HuH-7.5 (cell line): ENCODE measurements at places on chromosomes 1 and 21.

DNA sequence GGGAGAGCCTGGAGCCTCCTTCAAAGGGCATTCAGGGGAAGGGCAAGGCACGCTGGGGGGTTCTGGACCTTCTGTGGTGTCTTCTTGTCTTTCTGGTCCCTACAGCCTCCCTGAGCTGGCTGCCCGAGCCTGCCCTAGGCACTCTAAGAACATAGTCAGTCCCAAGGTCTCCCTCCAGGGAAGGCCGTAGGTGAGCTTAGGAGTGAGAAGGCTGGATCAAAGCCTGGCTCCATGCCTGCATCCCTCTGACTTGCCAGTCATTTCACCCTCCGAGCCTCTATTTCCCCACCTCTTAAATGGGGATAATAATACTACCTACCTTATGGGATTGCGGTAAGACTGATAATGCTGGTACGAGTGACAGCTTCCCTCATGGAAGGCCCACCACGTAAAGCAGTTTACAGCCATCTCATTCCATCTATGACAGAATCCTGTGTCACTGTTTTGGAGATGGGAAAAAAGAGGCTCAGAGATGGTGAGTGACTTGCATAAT lies 20.8 kb downstream of the PTPRF start:
- no peak for DNase-seq

GRCh38 chr21:34582506-34583150 lies 32.3 kb downstream of the RCAN1 start:
- DNase-seq, result peak; percentile 14

DNA sequence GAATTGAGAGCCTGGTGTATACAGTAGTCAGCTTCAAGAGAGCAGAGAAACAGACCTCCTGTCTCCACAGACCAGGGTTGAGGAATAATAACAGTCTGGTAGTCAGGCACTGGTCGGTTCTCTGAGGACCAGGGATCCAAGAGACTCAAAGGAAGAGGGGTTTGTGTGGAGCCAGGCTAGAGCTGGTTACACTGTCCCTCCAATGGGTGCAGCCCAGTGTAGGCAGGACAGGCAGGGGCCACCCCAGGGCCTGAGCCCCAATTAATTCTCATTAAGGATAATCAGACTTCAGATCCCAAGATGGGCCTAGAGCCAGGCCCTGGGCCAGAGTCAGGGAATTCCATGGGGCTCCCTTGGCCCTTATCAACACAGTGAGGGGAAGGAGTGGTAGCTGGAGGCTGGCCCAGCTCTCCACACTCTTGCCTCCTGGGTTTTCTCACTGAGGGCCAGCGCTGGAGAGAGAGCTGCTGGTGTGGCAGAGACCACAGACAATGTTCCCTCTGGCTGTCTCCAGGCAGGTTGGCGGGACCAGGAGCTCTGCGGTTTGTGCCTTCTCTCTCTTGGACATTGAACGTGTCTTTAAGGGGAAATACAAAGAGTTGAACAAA lies 9.1 kb downstream of the SEMA4A start:
- DNase-seq, result no peak

GRCh38 chr1:1677718-1678580 lies 14.6 kb downstream of the SLC35E2B start:
- DNase-seq, result no peak

- DNase-seq, result no peak
These were observed 9.8 kb downstream of the SLAMF7 start for GRCh38 chr1:160748878-160749269.

GRCh38 chr1:208158640-208159554 lies 85.3 kb downstream of the PLXNA2 start:
- DNase-seq, result peak; percentile 41

DNA sequence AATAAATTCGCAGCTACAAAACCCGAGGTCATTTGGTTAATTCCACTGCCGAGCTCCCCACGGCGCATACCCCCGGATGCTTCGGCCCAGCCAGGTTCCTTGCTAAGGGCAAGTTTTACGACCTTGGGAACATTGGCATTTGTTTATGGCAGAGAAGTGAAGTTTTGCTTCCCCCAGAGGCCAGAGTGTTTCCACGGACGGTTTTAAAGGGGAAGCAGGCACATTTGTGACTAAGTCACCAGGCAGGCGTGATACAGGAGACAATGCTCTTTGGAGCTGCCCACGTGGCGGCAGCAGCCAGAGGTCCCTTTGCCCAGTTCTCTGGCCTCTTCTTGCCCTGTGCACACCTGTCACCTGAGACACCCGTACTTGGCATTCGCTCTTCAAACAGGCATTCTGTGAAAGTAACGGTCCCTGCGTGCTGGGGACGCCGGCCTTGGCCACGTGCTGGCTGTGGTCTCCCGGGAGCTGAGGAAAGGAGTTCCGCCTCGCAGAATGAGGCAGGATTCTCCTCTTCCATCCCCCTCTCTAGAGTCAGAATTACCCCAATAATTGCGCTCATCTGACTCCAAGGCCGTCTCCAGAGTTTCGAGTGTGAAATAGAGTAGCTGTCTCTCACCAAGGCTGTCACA lies 138.3 kb downstream of the PRDM16 start:
- DNase-seq, result no peak

GRCh38 chr1:244678697-244679096 lies 25.8 kb downstream of the DESI2 start:
- no peak for DNase-seq

DNA sequence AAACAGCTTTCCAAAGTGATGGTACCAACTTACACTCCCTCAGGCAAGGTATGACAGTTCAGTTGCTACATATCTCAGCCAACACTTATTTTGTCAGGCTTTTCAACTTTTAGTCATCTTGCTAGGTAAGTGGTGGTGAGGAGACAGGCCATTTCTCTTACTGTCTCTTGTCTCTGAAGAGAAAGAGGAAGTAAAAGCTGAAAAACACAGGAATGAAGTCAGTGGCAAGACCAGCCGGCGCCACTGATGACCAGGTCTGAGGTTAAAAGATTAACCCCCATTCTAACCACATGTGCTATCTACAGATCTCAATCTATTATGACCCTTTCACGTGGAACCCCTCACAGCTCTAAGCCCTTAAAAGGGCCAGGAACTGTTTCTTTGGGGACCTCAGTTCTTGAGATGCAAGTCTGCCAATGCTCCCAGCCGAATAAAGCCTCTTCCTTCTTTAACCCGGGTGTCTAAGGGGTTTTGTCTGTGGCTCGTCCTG lies 4.2 kb downstream of the ADCY10 start:
- no peak for DNase-seq

- no peak for DNase-seq
These were observed 60.6 kb downstream of the WNT9A start for GRCh38 chr1:227886993-227887696.

GRCh38 chr1:228378873-228379460 lies 27.7 kb downstream of the TRIM11 start:
- no peak for DNase-seq
